ENCODE measurements at places on chromosomes 1 and 21. TPM values are rescaled to one million over a fixed set of nuclear protein-coding genes. Genes with fewer than 3 reads are reported as not detected.

Gene IFNAR2
- 20.3 TPM for total RNA-seq

Gene CNTN2
- not detected for total RNA-seq

Gene ELAPOR1
- total RNA-seq: 0.29 TPM

Gene DTL
- total RNA-seq: 8.0 TPM

Gene TMEM50A
- 144 TPM for total RNA-seq

Gene ST6GALNAC3
- total RNA-seq: 12.4 TPM

Measured in glomerular endothelial cell (primary cell).